ENCODE measurements at places on chromosomes 4 and X.
A peak's percentile ranks its signal among the peaks of the same experiment; 100 is the strongest.

- no peak for DNase-seq
These were observed 31.1 kb downstream of the CLDN22 start for GRCh38 chr4:183288955-183289354.

GRCh38 chr4:140556372-140557085 is 12.2 kb downstream of the UCP1 start:
- peak; percentile 46 for DNase-seq

DNA sequence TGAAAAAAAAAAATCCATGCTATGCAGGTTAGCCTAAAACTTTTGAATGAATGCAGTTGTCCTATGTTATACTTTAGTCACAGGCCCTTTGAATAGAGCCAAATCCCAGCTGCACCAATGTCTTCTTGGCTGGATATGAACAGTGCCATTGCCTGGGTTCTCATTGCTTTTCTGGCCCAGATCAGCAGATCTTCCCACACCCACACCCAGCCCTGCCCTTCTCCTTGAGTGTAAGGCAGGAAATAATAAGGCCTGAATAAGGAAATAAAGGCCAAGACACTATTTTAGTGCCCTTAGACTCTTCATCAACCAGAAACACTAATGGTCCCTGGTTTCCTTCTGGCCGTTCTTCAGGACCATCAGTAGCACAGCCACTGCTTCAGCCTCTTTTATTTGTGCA is 66.6 kb downstream of the USP38 start:
- no peak for DNase-seq

- no peak for DNase-seq
These were observed 56.3 kb upstream of the DCTD start for GRCh38 chr4:182973511-182973911.

GRCh38 chr4:150242820-150243458 is 164.7 kb downstream of the DCLK2 start:
- DNase-seq, result peak; percentile 9

Data from activated T-cell treated with anti-CD3 and anti-CD28 coated beads, Interleukin-2, amount 50 U/mL, for 72 hours (primary cell).